Endothelial cell of umbilical vein (primary cell): ENCODE measurements at places on chromosomes 16 and 17.

GRCh38 chr17:21201298-21201595, 12.7 kb downstream of the TMEM11 start:
- DNase-seq: no peak

DNA sequence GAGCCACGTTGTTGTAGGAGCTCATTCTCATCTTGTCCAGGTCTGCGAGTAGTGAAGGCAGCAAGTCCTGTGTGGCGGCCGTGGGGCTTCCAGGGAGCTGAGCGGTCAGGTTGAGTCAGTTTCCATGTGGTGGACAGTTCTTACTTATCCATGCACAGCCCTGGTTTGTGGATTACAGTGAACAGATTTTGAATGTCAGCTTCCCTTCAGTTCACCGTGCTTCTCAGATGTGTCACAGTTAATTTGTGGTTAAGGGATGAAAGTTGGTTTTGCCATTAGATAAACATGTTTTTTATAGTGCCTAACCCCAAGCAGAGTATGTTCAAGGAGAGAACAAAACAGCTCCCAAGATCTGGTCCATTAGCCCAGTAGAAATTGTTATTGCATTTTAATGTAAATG, 103.1 kb downstream of the RPTOR start:
- DNase-seq: no peak

GRCh38 chr17:58120195-58120822, 27.9 kb upstream of the OR4D1 start:
- DNase-seq: peak; percentile 59

GRCh38 chr17:75456039-75456416, 407 bp upstream of the TMEM94 start:
- DNase-seq: no peak

GRCh38 chr16:2482708-2483534, 8.0 kb downstream of the TBC1D24 start:
- no peak for DNase-seq

DNA sequence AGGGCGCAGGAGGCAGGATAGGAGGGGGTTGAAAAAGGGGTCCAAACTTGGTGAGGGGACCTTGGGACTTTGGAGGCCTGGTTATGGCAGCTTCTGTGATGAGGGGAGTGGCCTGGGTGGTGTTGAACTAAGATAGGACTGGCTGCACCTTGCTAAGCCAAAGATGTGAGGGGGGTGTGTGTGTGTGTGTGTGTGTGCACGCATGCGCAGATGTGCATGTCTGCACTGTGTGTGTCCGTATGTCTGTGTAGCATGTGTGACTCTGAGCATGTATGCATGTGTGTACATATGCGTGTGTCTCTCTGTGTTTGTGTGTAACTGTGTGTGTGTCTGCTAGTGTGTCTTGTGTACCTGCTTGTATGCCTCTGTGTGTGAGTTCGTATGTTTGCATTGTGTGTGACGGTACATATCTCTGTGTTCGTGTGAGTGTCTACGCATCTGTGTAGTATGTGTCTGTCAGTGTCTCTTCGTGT, 4.1 kb downstream of the SLC16A5 start:
- no peak for DNase-seq

DNA sequence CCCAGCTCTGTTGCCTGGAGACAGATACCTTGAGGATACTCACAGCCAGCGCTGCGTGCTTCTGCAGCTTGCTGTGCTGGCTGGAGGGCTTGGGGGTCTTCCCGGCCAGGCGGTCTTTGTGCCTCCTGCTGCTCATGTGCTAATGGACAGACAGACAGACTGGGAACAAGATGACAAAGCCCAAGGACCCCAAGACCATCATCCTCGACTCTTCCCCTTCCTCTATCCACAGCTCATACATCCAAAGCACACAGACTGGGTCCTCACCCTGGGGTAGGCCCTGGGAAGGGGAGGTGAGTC, 7.7 kb downstream of the NKIRAS2 start:
- DNase-seq: no peak

DNA sequence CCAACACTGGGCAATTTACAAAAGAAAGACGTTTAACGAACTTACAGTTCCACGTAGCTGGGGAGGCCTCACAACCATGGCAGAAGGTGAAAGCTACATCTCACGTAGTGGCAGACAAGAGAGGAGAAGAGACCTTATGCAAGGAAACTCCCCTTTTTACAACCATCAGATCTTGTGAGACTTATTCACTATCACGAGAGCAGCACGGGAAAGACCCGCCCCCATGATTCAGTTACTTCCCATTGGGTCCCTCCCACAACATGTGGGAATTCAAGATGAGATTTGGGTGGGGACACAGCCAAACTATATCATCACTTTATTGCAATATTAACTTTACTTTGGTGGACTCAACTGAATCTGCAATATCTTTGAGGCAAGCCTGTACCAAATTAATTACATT, 11.9 kb upstream of the ENGASE start:
- no peak for DNase-seq

DNA sequence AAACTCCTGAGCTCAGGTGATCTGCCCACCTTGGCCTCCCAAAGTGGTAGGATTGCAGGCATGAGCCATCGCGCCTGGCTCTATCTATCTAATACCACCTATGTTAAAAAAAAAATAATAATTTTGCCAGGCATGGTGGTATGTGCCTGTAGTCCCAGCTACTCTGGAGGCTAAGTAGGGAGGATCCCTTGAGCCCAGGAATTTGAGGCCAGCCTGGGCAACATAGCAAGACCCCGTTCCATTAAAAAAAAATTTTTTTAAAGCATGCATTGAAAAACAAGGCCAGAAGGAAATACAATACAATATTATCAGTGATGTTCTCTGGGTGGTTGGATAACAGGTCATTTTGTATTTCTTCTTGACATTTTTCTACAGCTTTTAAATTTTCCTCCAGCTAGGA, 45.2 kb upstream of the HELZ start:
- DNase-seq: no peak

GRCh38 chr17:62696726-62697490, 69.4 kb downstream of the MRC2 start:
- no peak for DNase-seq

DNA sequence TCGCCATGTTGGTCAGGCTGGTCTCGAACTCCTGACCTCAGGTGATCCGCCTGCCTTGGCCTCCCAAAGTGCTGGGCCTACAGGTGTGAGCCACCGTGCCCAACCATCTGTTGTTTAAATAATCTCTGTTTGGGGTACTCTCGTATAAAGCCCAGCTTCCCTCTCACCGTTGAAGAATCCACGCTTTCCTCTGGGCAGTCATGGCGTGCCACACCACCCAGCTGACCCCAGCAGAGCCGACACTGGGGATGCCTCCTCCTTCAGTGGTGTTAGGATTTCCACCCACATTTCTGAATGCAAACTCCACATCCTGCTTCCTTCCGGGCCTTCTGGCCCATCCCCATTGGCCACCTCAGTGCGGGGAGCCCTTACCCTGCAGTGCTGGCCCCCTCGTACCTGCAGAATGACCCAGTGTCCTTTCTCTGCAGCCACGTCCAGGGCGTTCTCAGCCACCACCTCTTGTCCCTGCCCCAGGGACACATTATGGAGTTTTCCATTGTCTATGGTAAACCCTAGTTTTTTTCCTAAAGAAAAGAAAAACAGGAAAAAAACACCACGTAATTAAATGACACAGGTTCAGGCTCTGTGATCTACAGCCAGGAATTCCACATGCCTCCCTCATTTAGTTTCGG, 60.4 kb downstream of the PGS1 start:
- no peak for DNase-seq

DNA sequence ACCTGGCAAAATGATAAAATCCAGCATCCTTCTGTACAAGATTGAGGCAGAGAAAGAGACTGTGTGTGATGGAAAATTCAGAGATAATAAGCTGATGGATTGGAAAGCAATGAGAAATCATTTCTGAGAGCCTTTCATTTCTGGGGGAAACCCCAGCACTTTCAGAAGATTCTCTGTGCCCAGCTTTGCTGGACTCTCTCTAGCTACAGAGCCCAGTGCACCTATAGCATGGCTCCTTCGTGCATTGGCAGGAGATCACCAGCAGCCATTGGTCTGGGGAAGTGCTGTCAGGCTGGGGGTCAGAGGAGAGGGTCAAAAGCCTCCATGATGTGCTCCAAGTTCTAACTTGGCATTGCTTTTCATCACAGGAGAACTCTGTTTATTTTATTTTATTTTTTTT, 259.9 kb downstream of the SOX9 start:
- no peak for DNase-seq

- no peak for DNase-seq
These were observed 11.7 kb downstream of the C17orf67 start for GRCh38 chr17:56821847-56822534.

DNA sequence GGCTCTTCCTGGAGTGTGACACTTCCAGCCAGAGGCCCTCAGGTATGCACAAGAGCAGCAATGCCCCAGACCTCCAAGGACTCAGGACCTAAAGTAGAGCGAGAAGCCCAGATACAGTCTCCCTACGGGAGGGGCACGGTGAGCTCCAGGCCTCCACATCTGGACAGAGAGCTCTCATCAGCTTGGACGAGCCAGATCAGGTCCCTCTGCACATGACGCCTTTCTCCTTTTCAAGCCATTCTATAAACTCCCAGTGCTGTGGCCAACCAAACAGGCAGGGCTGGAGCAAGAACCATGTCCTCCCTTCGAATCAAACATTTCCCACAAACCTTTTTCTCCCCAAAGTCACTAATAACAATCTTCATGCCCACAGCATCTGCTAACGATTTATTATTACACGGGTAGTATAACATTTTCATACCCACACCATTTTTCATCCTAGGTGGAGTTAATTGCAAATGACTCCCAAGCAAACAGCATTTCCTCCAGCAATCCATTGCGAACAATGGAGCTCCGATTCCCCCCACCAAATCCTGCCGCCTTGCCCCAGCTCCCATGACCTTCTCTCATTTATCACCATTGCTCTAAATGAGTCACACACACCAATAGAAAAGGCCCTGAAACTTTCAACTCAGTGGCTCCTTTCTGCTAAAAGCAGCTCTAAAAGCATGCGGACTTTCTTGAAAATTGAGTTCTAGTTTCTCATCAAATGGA, 24.2 kb upstream of the NLRP1 start:
- DNase-seq: peak; percentile 29

DNA sequence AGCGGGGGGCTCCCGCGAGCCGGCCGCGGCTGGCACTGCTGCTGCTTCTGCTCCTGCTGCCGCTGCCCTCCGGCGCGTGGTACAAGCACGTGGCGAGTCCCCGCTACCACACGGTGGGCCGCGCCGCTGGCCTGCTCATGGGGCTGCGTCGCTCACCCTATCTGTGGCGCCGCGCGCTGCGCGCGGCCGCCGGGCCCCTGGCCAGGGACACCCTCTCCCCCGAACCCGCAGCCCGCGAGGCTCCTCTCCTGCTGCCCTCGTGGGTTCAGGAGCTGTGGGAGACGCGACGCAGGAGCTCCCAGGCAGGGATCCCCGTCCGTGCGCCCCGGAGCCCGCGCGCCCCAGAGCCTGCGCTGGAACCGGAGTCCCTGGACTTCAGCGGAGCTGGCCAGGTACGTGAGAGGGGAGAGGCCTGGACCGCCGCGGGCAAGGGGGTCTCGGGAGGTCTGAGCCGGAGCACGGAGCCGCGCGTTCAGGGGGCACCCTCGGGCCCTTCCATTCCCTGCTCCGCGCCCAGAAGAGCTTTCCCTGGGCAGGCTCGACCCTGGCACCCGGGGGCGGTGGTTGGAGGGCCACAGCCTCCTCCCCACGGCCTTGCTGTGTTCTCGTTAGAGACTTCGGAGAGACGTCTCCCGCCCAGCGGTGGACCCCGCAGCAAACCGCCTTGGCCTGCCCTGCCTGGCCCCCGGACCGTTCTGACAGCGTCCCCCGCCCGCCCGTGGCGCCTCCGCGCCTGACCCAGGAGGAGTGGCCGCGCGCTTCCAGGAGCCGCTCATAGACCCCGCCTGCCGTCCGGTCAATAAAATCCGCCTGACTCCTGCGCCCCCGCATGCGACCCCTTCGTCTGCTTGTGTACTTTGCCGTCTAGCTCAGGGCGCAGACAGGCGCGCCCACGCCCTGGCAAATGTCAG, 591 bp downstream of the NPW start:
- DNase-seq: no peak

DNA sequence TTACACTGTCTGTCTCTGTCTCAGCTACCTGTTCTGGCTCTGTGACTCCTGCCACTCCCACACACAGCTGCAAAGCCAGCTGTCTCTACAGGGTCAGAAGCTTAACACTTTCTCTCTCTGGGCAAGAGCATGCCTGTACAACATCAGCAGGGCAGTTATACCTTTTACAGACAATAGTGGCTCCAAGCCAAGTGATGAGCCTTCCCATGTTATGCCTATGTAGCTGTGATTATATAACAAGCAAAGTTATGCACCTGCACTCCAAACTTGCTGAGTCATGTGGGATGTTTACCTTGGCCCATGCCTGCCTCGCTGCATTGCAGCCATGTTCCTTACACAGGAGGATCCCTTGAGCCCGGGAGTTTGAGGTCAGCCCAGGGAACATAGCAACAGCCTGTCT, 31.8 kb upstream of the APPBP2 start:
- no peak for DNase-seq

- no peak for DNase-seq
These were observed 78.0 kb downstream of the GNAO1 start for GRCh38 chr16:56269281-56269680.

- no peak for DNase-seq
These were observed 42.6 kb downstream of the CPNE2 start for GRCh38 chr16:57134982-57135381.

GRCh38 chr17:63519972-63520882, 2.9 kb upstream of the KCNH6 start:
- DNase-seq: no peak

DNA sequence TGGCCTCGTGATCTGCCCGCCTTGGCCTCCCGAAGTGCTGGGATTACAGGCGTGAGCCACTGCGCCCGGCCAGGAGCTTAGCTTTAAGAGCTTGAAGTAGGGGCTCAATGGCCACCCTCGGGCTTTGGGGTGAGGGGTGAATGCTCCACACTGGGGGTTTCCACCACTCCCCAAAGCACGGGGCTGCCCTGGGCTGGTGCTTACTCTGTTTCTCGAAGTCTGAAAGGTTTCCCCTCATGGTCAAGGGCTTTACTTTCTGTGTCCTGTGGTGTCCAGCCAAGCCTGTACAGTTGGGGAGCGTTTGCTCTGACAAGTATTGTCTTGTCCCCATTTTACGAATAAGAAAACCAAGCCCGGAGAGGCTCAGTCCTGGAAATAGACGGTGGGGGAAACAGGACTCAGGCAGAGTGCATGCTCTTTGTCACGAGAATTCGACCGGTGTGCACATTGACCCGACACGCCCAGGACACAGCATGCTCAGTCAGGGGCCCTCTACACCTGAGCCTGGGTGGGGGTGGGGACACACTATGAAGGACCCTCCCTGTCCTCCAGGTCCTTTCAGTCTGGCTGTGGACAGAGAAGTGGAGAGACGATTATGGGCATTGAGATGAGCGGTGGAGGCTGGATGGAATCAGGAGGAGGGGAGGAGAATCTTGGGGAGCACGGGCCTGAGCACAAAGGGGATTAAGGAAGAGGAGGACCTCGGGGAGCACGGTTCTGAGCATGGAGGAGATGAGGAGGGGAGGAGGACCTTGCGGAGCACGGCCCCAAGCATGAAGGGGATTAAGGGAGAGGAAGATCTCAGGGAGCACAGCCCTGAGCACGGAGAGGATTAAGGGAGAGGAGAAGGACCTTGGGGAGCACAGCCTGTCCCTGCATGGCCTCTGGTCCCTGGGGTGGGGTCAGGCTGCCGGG, 7.5 kb downstream of the CD7 start:
- DNase-seq: no peak
